ENCODE measurements at places on chromosomes 6 and 20.
A peak's percentile ranks its signal among the peaks of the same experiment; 100 is the strongest.

- DNase-seq, result no peak
Observed at GRCh38 chr6:166675736-166676135, 48.7 kb upstream of the RPS6KA2 start.

DNA sequence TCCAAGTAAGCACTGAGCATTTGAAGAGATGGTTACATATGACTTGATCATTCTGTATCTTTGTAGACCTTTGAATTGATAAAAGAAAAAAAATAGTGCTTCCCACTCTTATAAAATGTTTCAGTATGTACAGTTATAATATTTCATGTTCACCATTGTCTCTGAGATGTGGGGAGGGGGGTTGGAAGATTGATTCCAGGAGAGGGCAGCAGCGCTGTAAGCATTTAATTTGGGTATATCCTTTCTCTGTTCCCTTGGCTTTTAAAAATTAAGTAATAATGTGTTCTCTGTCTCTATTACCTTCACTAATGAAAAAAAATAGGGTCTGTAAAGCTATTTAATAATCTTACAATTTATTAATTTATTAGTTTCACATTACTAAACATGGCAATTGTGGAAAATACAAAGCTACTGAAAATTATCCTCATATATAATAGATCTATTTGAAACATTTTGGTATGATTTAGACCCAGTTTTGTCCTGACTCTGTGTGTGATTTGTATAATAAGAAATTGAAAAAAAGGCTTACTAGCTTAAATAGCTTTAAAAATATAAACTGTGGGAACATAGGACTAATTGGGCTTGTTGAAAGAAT is 341.2 kb downstream of the CDKAL1 start:
- DNase-seq, result no peak

DNA sequence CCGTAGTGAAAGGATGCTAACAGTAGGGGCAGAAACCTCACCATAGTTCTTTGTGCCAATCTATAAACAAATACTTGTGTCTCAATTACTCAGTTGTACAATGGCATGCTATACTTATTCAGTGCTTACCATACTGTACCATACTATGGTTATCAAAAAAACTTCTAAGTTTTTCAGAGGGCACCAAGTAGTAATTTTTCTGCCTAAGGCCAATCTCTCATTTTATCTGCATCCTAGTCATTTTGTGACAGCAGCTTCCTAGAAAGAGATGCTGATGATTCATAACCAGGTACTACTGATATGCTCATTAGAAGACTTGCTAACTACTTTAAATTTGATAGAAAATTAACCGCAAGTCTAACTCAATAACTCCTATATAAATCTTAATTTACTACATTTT is 42.9 kb downstream of the TMEM244 start:
- DNase-seq, result no peak

DNA sequence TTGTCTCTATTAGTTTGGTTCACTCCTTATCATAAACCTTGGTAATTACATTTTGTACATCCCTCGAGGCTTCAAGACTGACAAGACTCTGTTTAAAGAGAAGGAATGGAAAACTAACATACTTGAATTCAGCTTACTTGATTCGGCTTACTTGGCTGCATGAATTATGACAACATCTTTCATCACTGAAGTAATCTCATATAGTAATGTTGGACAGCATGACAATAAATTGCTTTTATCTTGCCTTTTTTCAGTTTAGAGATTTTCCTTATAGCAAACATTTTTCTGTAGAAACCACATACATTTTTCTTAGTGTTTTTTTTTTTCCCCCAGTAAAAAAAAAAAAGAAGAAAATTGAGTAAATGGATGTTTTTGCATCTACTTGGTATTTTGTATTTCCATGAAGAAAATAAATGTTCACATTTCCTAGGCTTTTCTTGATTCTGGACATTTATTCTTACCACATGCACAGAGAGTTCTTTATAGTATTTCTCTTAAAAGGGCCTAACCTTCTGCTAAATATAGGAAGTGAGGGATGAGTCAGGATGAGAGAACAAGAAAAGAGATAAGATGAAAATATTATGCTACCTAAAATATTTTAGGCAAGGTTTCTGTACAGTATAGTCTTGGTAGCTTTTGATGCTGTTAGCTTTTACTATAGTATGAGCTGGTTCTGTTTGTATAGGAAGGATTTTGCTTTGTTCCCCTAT is 101.0 kb upstream of the HDGFL1 start:
- DNase-seq, result no peak

DNA sequence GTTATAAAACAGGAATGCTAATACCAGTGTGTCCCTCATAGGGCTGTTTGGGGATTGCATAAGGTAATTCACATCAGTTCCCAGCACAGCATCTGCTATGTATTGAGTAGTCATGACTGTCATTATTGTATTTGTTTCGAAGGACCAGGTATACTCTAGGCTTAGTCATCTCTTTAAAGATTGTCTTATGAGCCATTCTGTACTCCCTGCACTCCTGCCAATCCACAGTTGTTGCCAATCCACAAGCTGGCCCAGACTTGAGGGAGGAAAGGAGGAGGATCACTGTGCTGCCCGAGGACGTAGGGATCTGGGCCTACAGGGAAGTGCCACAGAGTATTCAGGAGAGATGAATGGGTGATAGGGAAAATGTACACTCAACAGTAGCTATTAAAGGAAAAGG is 113.0 kb upstream of the TIAM2 start:
- DNase-seq, result no peak

- no peak for DNase-seq
Observed at GRCh38 chr6:16758163-16758975, 2.9 kb downstream of the ATXN1 start.

DNA sequence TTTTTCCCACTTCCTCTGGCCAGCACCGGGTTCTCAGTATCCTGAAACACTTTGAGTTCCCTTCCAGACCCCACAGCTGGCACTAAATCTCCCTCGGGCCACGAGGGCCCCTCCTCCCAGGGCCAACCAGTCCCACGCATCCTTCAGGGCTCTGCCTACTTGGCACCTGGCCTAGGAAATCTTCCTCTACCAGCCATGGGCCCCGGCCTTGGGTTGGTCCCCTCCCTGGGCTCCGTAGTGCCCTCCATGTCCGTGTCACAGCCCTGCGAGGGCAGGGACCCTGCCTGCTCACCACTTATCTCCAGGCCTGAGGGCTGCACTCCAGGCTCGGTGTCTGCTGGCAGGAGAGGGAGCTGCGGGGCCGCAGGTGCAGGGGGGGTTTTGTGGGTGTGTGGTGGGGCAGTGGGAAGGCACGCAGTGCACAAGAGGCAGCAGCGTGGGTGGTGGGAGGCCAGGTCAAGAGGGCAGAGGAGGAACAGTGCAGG is 48.8 kb upstream of the CDH22 start:
- DNase-seq, result no peak

DNA sequence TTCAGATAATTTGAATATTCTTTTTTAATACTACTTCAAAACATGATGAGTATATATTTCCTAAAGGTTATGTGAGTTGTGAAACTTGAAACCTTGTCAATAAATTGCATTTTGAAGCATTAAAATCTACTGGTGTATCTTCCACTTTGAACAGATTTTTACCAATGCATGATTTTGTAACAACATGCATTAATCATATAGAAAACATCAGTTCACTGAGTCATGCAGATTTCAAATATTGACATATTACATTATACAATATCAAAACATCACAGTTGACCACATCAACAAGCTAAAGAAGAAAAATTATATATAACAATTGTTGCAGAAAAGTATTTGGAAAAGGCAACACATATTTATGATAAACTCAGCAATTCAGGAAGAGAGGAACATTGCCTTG is 158.1 kb downstream of the WDR27 start:
- DNase-seq, result no peak

DNA sequence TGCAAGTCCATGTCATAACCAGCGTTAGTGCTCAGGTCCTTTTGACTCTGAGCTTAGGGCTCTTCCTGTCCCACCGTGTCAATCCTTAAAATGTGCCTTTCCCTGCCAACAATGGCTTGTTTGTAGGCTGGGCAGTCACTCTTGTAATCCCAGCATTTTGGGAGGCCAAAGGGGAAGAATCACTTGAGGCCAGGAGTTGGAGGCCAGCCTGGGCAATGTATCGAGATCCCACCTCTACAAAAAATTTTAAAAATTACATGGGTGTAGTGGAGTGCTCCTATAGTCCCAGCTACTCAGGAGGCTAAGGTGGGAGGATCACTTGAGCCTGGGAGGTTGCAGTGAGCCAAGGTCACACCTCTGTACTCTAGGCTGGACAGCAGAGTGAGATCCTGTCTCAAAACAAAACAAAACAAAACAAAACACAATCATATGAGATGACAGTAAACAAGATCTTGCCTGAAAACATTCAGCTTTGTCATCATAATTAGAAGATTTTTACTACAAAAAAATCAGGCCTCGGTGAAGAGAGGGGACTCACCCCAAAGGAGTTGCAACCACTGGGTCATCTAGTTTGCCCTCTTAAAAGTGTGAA is 52.5 kb upstream of the SLC32A1 start:
- DNase-seq, result no peak

DNA sequence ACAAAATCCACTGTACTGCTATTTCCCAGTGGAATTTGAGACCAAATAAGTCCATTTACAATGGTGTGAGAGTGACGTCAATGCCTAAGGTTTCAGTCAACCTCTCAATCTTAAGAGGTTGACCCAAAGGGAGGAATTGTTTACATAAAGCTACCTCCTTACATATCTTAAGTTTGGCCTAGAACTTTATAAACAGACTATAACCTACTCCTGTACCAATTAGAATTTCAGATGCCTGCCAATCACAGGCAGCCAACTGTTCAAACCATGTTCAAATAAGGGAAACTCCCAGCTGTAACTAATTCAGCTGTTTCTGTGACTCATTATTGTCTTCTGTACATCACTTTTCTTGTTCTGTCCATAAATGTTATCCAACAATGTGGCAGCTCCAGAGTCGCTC is 14.5 kb downstream of the LGSN start:
- DNase-seq, result no peak

- no peak for DNase-seq
Observed at GRCh38 chr6:144939921-144940320, 654.8 kb downstream of the UTRN start.

DNA sequence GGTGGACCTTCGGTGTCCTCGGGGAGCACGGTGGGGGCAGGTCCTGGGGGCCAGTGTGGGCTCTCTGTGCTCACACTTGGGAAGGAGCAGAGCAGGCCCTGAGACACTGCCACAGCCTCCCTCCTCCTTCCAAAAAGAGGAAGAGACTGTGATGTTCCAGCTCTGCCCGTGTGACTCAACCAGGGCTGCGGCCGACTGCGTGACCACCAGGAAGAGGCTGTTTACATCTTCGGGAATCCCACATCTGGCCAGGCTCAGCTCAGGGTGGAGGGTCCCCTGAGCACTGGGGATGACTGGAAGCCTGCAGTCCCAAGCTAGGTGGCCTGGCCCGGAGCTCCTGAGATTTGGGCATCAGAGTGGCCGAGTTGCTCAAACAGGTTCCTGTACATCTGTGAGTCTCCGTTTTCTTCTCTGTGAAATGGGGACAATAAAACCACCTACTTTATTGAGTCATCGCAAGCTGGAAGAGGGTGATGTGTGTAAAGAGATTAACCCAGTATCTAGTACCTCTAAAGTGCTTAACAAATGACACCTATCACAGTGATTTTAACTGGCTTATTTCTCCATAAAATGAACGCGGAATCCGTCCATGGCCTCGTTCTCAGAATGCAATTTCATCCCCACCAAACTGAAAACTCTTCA is 242.1 kb downstream of the DLL1 start:
- peak; percentile 44 for DNase-seq

DNA sequence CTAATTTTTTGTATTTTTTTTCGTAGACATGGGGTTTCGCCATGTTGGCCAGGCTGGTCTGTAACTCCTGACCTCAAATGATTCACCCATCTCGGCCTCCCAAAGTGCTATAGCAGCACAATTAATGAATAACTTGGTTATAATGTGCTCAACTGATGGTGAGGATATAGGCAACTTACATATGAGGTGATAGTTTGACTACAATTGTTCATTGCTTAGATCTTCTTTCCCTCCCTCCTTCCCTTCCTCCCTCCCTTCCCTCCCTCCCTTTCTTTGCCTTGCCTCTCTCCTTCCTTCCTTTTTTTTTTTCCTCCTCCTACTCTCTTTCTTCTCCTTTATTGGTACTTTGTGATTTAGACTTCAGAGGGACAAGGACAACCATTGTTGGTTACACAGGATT is 151.2 kb downstream of the RNF144B start:
- DNase-seq, result no peak

- no peak for DNase-seq
Observed at GRCh38 chr6:50602292-50602691, 111.0 kb upstream of the TFAP2D start.

GRCh38 chr20:47019121-47019824 is 124.6 kb downstream of the EYA2 start:
- no peak for DNase-seq

DNA sequence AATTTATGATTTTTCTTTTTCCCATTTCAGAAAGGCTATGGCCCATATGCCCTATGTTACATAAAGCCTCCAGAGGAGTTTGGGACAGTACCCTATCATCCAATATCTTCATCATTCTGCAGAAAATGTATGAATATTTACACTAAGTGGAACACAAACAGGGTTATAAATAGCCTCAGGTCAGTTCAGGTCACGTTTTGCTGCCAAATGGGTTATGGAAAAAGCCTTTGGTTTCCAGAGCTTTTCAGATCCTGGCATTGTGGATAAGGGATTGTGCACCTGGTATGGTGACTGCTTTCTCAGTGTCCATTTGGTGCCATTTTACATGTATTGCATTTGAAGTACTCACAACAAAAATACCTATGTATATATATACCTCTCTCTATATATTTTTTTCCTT is 29.4 kb downstream of the UTRN start:
- no peak for DNase-seq

- DNase-seq, result no peak
Observed at GRCh38 chr6:54697424-54697823, 149.1 kb upstream of the FAM83B start.

DNA sequence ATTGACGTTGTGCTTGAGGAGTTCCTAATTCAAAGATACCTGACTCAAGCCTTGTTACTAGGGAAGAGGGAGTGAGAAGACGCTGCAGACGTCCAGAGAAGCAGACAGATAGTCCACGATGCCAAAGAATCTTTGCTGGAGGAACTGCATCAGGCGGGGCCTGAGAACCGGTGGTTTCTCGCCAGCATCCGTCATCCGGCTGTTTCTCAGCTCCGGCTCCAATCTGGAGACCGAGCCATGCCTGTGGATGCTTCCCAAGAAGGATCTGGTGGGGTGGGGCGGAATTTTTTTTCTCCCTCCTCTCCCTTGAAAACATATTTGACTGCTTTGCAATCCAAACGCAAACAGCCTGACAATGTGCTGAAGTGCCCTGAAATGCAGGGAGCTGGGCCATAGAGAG is 125.8 kb upstream of the SRSF6 start:
- DNase-seq, result no peak

DNA sequence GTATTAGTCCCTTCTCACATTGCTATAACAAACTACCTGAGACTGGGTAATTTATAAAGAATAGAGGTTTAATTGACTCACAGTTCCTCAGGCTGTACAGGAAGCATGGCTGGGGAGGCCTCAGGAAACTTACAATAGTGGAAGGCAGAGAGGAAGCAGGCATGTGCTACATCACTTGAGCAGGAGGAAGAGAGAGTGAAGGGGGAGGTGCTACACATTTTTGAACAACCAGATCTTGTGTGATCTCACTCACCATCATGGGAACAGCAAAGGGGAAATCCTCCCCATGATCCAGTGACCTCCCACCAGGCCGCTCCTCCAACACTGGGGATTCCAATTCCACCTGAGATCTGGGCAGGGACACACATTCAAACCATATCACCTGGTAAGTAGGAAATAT is 630.6 kb downstream of the QKI start:
- DNase-seq, result no peak

- no peak for DNase-seq
Observed at GRCh38 chr6:85669735-85670194, 27.1 kb upstream of the SYNCRIP start.

GRCh38 chr6:129073051-129073450 is 190.1 kb downstream of the LAMA2 start:
- DNase-seq, result no peak
